ENCODE measurements at places on chromosomes 16 and 17.

DNA sequence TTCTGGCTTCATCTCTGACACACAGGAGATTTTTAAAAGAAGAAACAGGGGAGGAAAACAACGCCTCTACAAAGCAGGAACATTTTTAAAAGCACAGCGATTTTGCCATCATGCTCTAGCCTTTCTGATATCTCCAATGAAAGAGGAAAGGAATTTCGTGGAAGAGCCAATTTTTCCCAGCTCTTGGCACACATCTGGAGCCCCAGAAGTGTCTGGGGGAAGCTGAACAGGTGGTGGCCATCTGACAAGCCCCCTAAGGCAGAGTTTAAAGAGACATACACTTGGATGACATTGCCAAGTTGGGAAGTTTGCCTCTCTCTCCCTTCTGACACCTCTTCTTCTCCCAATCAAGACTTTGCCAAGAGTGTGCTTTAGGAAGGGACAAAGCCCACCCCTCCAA lies 82.1 kb downstream of the CCT6B start:
- DNase-seq = no peak

GRCh38 chr16:14600164-14600563 lies 29.9 kb downstream of the PARN start:
- DNase-seq = no peak

DNA sequence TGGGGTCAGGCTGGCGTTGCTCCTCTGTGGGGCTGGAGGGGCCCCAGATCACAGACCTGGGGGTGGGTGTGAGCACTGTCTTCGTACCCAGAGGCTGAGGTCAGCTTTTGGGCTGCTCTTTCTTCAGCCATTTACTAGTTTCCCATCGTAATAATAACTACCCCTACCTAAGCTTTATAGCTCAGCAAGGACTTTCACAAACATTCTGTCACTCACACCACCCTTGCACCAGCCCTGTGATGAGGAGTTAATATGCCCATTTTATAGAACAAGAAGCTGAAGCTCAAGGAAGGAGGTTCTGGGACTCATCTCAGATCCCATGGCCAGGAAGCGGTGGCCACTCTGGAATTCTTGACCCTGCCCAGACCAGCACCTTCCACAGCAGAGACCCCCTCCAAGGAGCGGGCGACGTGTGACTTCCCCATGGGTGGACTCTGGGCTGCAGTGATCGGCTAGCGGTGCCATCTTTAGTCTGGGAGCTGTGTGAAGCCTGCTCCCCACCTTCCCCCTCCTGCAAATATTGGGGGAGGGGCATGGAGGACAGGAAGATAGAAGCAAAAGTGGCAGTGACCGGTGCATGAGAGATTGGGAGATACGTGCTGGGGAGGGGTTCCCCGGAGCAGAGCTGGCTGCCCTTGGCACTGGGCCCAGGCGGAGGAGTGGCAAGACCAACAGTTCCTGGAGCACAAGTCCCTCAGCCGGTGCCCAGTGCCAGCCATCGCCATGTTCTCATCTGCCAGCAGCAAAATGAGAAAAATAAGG lies 81.8 kb upstream of the TOB1 start:
- DNase-seq = no peak

GRCh38 chr17:35069311-35069710 lies 5.8 kb upstream of the RFFL start:
- no peak for DNase-seq

- DNase-seq = no peak
These were observed 1386.5 kb upstream of the GOT2 start for GRCh38 chr16:60120586-60120985.

- DNase-seq = no peak
These were observed 5.2 kb upstream of the FOXJ1 start for GRCh38 chr17:76146053-76146851.

DNA sequence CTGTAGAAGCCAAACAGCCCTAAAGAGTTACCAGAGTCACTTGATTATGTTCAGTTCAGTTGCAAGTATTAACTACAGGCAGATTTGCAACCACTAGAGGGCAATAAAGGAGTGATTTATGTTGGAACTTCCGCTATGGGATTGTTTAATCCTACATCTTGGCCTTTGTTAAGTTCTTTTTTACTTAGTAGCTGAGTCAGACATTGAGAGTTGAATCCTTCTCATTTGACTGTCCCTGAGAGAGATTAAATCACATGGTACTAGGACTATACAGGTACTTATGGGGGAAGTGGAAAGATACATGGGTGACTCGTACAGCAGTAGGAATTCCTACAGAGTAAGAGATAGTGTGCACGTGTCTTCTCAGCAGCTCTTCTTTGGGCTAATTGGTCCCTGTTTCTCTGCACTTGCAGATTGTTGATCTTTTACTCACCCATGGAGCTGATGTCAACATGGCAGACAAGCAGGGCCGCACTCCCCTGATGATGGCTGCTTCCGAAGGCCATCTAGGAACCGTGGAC lies 40.3 kb downstream of the CYB561 start:
- no peak for DNase-seq

- DNase-seq = no peak
These were observed 78.4 kb upstream of the NKD1 start for GRCh38 chr16:50469744-50470321.

DNA sequence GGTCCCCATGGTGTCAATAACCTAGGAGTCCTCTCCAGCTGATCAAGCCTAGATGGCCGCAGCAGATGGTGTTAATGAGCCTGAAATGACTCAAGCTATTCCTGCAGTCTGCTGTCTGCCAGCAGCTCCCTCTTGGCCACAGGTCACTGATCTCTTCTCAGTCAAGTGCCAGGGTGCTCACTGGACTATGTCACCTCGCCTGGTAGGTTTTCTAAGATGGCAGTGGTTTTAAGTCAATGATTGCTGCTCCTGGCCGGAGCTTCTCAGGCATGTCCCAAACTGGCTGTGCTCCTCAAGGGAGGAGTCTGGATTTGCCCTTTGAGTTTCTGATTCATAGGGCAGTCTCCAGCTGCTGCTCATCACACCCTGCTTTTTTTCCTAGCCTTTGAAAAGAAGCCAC lies 58.6 kb upstream of the SHISA6 start:
- no peak for DNase-seq

DNA sequence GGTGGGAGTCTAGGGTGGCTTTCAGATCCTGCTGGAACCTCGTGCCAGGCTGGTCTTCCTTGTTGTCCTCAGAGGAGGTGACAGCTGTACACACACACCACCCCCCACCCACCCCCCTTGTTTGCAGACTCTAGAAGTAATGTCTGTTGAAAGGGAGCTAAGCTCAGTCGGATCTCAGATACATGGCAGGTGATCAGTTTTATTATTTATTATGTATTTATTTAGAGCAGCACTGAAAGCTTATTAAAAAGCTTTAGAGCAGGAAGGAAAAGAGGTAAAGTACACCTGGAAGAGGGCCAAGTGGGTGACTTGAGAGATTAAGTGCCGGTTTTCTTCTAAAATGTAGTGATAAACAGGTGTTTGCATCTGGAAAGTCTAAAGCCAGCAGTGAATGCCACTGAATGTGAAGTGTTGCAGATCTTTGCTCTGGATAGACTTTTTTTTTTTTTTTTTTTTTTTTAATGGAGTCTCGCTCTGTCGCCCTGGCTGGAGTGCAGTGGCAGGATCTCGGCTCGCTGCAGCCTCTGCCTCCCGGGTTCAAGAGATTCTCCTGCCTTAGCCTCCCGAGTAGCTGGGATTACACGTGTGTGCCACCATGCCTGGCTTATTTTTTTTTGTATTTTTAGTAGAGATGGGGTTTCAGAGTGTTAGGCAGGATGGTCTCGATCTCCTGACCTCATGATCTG lies 40.2 kb downstream of the FOXK2 start:
- no peak for DNase-seq

DNA sequence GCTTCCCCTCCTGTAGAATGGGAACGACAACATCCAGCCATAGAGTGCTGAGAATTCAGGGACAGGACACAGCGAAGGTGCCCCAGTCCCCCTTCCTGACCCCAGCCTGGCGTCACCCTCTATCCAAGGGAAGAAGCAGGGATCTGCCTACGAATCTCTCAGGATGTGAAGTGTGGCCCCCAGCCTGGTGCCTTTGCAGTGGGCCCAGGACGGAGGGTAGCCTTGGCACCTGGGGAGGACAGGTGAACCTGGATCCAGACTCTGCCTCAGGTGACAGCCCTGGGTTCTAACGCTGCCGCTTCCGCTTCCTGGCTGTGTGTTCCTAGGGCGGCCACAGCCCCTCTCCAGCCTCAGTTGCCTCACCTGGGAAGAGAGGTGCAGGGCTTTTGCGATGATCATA lies 36.4 kb downstream of the JPH3 start:
- no peak for DNase-seq

- DNase-seq = no peak
These were observed 17.9 kb upstream of the ALOX15B start for GRCh38 chr17:8020776-8021564.

GRCh38 chr17:75641343-75641742 lies 8.1 kb downstream of the SMIM5 start:
- DNase-seq = no peak

GRCh38 chr17:27247958-27248342 lies 46.0 kb upstream of the WSB1 start:
- DNase-seq = no peak

DNA sequence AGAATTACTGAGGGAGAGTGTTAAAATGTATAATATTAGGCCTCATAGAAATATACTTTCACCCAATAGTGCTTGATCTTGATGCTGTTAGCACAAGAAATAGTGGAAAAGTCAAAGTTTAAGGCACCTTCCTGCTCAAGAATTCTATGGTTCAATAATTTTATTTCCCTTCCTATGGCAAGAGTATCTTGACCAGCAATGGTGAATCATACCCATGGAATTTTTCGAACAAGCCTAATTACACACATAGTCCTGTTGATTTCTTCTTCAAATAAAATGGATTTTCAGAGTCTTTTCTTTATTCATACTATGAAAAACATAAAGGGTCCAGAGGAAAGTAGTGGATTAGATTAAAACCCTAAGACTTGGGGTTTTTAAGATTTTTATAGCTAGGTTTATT lies 810.6 kb downstream of the CDH11 start:
- no peak for DNase-seq

GRCh38 chr16:20409398-20410120 lies at the start of gene ACSM5:
Gene ACSM5 (plus strand): TSS chr16:20409534. CDS start chr16:20411485, 1,951 bp downstream.
- no peak for DNase-seq

- no peak for DNase-seq
These were observed 12.4 kb downstream of the WSB1 start for GRCh38 chr17:27306276-27306835.

GRCh38 chr17:28494445-28495188 lies 11.5 kb upstream of the FOXN1 start:
- peak; percentile 67 for DNase-seq

- no peak for DNase-seq
These were observed 16.0 kb downstream of the KRT33A start for GRCh38 chr17:41334385-41335305.
